ENCODE measurements at places on chromosomes 11 and 22.

- DNase-seq = no peak
Observed at GRCh38 chr11:75527130-75527529, 1.4 kb upstream of the GDPD5 start.

DNA sequence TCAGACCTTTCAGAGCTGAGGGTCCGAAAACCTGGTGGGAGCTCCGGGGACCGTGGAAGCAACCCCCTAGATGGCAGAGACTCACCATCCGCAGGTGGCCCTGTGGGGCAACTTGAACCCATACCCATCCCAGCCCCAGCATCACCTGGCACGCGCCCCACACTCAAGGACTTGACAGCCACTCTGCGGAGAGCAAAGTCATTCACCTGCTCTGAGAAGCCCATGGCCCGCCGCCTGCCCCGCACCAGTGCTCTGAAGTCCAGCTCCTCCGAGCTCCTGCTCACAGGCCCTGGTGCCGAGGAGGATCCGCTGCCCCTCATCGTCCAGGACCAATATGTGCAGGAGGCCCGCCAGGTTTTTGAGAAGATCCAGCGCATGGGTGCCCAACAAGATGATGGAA lies 2.0 kb downstream of the ARHGEF17 start:
- DNase-seq = no peak

- no peak for DNase-seq
Observed at GRCh38 chr11:134512061-134512460, 100.0 kb upstream of the B3GAT1 start.

- DNase-seq = no peak
Observed at GRCh38 chr11:18780329-18780728, 11.3 kb downstream of the PTPN5 start.
